ENCODE measurements at places on chromosomes 6 and 20.

DNA sequence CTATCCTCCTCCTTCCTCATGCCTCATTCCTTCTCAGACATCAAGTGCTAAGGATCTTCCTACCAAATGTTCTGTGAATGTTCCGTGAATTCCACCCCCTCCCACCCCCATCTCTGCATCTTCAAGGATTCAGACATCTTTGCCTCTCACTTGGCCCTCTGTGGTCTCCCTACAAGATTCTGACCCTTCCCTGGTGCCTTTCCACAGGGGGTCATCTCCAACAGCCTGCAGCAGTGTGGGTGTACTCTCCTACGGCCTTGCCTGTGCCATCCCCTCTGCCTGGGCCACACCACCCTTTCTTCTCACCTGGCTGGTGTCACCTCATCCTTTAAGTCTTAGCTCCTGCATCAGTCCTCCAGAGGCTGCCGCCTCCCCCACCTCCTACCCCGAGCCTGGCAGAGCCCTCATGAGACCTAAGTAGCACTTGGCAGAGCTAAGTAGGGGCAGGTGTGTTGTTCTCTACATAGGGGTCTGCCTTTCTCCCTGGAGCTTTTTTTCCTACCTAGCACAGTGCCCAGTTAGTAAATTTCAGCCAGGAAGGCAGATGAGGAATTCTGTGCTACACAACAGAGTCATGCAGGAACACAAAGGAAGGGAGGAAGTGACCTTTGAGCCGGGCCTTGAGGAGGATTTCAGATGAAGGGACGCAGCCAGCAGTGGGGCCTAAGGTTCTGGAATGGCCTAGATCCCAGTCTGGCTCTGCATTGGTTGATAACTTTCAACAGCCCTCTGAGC, 43.1 kb downstream of the TM9SF4 start:
- DNase-seq, result no peak

GRCh38 chr6:163347021-163347446, 67.5 kb upstream of the QKI start:
- DNase-seq, result no peak

- no peak for DNase-seq
These were observed 13.0 kb downstream of the SERPINB6 start for GRCh38 chr6:2958331-2958711.

GRCh38 chr20:60365882-60366281, 407.7 kb downstream of the CDH26 start:
- no peak for DNase-seq

- DNase-seq, result no peak
These were observed 22.4 kb downstream of the SDCBP2 start for GRCh38 chr20:1306316-1307135.

Measured in stimulated activated CD8-positive, alpha-beta memory T cell treated with anti-CD3 and anti-CD28 coated beads, Interleukin-4, amount 100 ng/mL, for 4 hours (primary cell).